ENCODE measurements at places on chromosomes 7 and 10.

DNA sequence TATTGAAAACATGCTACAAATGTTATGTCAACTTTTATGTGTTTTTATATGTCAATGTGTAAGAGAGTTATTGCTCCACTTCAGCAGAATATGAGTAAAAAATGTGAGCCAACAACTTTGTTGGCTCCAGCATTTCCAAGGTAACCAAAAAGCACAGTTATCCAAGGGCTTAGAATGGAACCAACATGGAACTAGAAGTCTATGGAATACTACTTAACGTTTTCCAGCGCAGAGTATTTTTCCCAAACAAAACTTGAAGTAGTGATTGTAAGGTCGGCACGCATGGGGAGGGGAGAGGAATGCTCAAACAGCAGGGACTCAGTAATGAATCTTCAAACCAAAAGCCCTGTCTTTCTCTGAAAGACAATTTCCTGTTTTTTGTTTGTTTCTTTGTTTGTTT lies 45.0 kb upstream of the TSPAN13 start:
- no peak for DNase-seq

GRCh38 chr10:86523348-86523747 lies 1.8 kb upstream of the WAPL start:
- DNase-seq, result no peak

DNA sequence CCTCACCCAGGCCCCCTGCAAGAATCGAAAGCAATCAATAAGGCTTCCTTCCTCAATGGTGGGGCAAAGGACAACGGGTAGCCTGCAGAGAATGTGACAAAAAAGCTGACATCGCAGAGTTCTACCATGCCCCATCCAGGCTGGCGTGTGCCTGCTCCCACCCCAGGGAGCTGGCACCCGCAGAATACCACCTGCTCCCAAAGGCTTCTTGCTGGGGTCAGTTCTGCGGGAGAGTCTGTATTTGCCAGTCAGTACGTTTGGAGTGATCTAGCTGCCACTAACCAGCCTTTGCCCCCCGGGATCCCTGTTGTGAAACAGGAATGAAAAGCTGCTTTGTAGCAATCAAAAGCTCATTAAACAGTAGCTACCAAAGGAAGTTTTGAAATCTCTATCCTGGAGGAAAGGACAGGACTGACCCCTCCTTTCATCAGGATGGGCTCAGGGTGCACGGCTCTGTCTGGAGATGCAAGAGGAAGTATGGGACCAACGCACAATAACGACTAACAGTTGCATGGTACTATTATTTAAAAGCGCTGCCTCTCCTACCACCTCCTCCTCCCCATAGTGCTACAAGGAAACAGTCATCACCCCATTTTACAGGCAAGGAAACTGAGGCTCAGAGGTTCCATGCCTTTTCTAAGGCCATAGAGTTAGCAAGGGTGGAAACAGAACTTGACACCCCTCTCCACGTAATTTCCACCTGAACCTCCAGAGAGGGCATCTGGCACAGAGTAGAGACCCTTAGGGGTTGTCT lies 67.0 kb downstream of the FGFR2 start:
- no peak for DNase-seq

GRCh38 chr10:2556883-2557282 lies 510.5 kb upstream of the PFKP start:
- DNase-seq, result no peak

- no peak for DNase-seq
These were observed 224.3 kb downstream of the POU6F2 start for GRCh38 chr7:39202041-39202440.

- no peak for DNase-seq
These were observed 1.0 kb upstream of the ENO4 start for GRCh38 chr10:116848032-116848943.

DNA sequence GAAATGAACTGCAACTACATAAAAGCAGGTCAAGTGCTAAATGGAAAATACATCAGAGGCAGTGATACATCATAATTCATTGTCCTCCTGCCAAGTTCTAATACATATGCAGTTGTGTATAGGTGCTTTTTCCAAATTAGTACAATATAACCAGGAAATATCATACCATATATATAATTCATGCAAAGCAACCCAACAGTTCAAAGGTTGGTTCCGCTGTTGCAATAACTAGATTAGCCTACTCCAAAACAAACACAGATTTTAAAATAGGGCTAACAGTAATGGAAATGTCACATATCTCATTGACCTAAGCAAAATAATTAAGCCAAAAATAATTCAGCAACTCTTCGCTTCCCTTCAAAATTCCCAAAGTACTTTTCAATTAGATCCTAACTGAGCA lies 88.9 kb upstream of the NEBL start:
- DNase-seq, result no peak

DNA sequence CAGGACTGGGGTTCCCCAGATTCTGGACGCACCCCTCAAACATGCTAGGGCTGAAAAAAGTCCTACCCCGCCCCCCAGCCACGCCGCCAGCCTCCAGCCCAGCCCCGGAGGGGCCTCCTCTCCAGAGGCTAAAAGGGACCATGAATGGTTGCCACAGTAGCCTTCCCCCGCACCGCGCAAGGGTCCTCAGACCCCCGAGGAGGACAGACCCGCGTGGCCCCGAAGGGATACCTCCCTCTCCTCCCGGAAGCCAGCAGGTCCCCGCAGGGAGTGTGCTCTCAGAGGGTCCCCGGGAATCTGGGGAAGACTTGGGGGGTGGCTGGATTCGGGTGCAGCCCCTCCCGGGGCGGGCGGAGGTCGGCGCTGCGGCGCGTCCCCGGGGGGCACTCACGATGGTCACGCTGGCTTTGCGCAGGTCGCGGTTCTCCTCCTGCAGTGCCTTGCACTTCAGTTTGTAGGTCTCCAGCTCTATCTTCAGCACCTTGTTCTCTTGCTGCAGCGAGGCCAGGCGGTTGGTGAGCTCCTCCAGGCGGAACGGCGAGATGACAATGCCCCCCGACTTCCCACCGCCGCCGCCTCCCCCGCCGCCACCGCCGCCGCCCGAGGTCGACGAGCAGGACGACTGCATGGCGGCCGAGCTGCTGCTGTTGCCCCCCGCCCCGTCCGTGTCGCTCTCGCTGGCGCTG lies 482 bp downstream of the CCDC6 start:
- DNase-seq, result no peak

DNA sequence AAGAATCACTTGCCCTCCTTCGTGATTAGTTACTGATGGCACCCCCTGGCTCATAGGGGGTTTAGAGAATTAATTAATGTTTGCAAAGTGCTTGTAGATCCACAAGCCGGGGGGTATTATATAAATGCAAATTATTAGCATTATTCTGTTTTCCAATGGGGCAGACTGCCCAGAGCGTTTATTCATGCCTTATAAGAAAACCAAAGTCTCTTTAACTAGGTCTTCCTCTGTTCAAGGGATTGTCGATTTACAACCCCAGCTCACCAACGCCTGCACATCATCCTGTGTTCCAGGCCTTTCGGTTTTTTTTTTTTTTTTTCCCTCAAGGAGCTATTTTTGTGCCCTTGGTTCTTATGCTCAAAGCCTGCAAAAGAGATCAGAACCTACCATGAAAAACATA lies 630.7 kb downstream of the PARD3 start:
- DNase-seq, result no peak

GRCh38 chr7:87474533-87475358 lies 734 bp downstream of the ABCB4 start:
- DNase-seq, result peak; percentile 29

GRCh38 chr7:88495881-88496725 lies 189.4 kb upstream of the STEAP4 start:
- DNase-seq, result no peak

- no peak for DNase-seq
These were observed 6.1 kb upstream of the DDX50 start for GRCh38 chr10:68895041-68895440.

- DNase-seq, result no peak
These were observed 39.9 kb upstream of the EBF3 start for GRCh38 chr10:130003787-130004613.

- no peak for DNase-seq
These were observed 1.7 kb upstream of the CCDC201 start for GRCh38 chr7:45874408-45875131.

GRCh38 chr7:65441010-65441409 lies 67.4 kb downstream of the ZNF92 start:
- no peak for DNase-seq

GRCh38 chr10:86538547-86538946 lies 17.0 kb upstream of the WAPL start:
- DNase-seq, result no peak

Data from CD4-positive, alpha-beta T cell (primary cell).